ENCODE measurements at places on chromosomes 2 and 18. TPM values are rescaled to one million over a fixed set of nuclear protein-coding genes. Genes with fewer than 3 reads are reported as not detected.

- no peak for DNase-seq
These were observed 50.9 kb downstream of the ZEB2 start for GRCh38 chr2:144468823-144469595.

The DHRS9 gene
- total RNA-seq = 0.39 TPM

GRCh38 chr2:218387369-218388194 is 5.5 kb downstream of the SLC11A1 start:
- DNase-seq = no peak

The IL18RAP gene
- not detected for total RNA-seq

- no peak for DNase-seq
These were observed 326.3 kb downstream of the CDH7 start for GRCh38 chr18:66077066-66077465.

GRCh38 chr2:46378616-46379015 is 81.4 kb downstream of the EPAS1 start:
- no peak for DNase-seq

Measured in Daoy (cell line).